ENCODE measurements at places on chromosomes 6 and 20. TPM values are rescaled to one million over a fixed set of nuclear protein-coding genes. Genes with fewer than 3 reads are reported as not detected.

DNA sequence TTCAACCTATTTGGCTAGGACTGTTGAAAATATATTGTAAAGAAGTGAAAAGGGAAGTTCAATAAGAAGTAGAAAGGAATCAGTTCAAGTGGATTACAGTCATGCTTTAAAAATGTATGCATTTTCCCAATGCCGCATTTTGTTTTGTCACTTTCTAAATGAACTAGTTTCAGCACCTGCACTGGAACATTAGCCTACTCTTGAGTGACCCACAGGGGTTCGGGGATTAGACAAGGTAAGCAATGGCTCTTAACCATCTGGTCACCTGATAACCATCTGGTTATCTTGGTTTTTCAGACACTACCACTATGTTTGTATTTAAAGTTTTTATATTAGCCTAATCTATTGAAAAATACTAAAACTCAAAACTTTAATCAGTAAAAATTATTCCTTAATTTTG is 97.6 kb downstream of the CD164 start:
- no peaks in the 10 kb centered on the region for H3K27me3 ChIP-seq
- H3K4me3 ChIP-seq = no peak overlapping the region
- peaks cover 17% of the 10 kb centered on the region for H3K4me1 ChIP-seq
- DNase-seq = peak; percentile 61
- no peaks in the 10 kb centered on the region for H3K36me3 ChIP-seq

GRCh38 chr6:42451333-42452170 is at the start of gene TRERF1:
TSS of gene TRERF1 (minus strand) at chr6:42451926. CDS start at chr6:42269590, 182,336 bp downstream.
- H3K4me3 ChIP-seq = peak within 1 kb of the TSS; percentile 44
- DNase-seq = peak; percentile 43
- no peaks in the 10 kb centered on the region for H3K36me3 ChIP-seq
- H3K4me1 ChIP-seq = peaks cover 9% of the 10 kb centered on the region

GRCh38 chr20:51894619-51895018 is 92.3 kb upstream of the SALL4 start:
- H3K4me1 ChIP-seq = no peaks in the 10 kb centered on the region
- H3K27ac ChIP-seq = no peak overlapping the region
- H3K36me3 ChIP-seq = no peaks in the 10 kb centered on the region
- peaks cover 4% of the 10 kb centered on the region for H3K27me3 ChIP-seq

DNA sequence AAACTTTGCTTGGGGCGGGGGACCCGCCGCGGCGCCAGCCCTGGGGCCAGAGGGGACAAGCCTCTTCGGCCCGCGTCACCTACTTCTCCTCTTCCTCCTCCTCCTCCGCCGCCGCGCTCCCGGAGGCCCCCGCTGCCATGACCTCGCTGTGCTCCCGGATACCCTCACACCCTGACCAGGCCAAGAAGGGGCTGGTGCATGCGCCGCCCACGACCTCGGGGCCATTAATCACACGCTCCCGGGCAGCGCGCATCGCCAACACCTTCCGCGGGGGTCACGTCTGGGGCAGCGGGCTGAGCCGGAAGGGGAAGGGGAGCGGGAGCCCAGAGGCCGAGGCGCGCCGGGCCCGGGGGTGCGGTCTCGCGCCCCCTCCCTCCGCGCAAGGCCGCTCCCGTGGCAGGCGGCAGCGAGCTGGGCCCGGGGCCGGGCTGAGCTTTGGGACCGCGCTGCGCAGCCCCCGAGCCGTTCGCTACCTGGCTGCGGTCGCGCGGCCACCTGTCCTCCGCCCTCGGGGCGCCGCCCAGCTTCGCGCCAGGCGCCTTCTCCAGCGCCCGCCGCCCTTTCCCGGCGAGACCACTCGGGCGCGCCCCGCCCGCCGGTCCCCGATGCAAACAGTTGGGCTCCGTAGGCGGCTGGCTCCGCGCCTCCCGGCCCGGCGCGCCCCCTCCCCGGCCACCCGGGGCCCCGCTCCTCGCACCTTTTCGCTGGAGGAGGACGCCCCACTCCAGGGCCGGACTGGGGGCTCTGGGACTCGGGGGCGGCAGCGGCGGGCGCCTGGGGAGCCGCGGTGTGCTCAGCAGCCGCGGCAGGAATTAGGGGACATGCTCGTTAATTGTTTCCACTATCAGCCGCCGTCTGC is 575 bp upstream of the CNR1 start:
- 0 out of 2 replicates have a peak overlapping the region, but pooled peaks have one; percentile 3 for H3K4me3 ChIP-seq
- H3K27ac ChIP-seq = no peak overlapping the region
- H3K27me3 ChIP-seq = peaks cover 8% of the 10 kb centered on the region
- no peaks in the 10 kb centered on the region for H3K36me3 ChIP-seq
- no peaks in the 10 kb centered on the region for H3K4me1 ChIP-seq

GRCh38 chr20:9160757-9161156 is 91.9 kb downstream of the PLCB4 start:
- no peaks in the 10 kb centered on the region for H3K4me1 ChIP-seq
- no peaks in the 10 kb centered on the region for H3K36me3 ChIP-seq
- no peak for DNase-seq
- no peak overlapping the region for H3K27ac ChIP-seq

GRCh38 chr6:15322781-15323536 is 77.1 kb downstream of the JARID2 start:
- no peaks in the 10 kb centered on the region for H3K36me3 ChIP-seq
- H3K4me3 ChIP-seq = no peak overlapping the region
- no peak for DNase-seq
- H3K27me3 ChIP-seq = no peaks in the 10 kb centered on the region

The ZSCAN23 gene
- total RNA-seq = 0.22 TPM

DNA sequence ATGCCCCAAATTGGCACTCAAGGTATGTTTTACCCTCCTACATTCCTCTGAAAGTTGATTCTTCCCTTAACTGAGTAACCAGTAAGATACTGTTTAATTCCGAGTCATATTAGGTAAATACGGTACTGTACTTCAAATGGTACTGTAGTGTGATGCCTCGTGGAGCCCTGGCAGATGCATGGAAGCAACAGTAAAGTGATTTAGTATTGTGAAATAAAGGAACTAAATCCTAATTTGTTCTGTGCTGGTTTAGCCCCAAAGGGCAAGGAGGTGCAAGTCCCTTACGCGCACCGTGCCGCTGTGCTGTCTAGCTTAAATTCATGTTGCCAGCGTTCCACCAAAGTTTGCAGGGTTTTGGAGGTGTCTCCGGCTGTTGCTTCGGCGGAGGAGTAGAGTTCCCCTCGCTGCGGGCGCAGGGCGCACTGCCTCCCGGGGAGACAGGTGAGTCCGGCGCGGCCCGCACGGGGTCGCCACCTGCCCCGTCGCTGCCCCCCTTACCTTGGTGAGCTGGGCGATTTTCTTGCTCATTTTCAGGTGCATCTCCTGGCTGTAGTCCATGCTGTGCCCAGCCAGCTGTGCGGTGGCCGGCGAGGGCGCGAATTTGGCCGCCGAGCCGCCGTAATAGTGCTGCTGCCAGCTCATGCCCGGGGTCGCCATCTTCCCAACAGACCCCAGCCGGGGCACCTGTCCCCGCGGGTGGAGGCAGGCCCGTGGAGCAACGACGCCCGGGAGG is 655 bp downstream of the FAM184A start:
- DNase-seq = peak; percentile 44
- peak overlapping the region; percentile 79 for H3K27ac ChIP-seq
- H3K4me3 ChIP-seq = peak overlapping the region; percentile 74
- H3K27me3 ChIP-seq = no peaks in the 10 kb centered on the region

DNA sequence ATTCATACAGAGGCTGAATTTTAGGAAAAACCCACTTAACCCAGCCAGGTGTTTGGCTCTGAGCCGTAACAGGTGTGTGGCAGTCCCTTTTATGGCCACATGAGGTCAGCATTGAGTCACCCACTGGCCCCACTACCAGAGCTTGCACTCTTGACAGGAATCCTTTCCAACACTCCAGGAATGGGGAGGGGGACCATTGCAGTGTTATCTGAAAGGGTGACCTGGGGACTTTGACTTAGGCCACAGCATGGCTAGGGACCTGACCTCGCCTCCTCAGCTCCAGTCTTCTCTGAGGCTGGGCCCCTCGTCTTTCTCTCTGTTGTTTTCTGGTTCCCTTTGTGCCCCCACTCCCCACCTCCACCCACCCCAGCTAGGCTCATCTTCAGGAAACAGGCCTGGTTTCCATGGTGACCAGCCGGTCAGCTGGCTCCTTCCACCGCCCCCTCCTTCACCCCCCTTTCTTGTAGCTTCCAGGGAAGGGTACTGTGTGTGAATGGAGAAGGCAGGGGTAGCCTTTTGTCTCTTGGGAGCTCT is 2.1 kb upstream of the TMEM151B start:
- no peaks in the 10 kb centered on the region for H3K36me3 ChIP-seq
- no peak overlapping the region for H3K27ac ChIP-seq
- peaks cover 15% of the 10 kb centered on the region for H3K4me1 ChIP-seq
- H3K27me3 ChIP-seq = peaks cover 33% of the 10 kb centered on the region

The BPIFA1 gene
- total RNA-seq = not detected

The DTD1 gene
- total RNA-seq = 27.1 TPM

The FNDC1 gene
- total RNA-seq = not detected

DNA sequence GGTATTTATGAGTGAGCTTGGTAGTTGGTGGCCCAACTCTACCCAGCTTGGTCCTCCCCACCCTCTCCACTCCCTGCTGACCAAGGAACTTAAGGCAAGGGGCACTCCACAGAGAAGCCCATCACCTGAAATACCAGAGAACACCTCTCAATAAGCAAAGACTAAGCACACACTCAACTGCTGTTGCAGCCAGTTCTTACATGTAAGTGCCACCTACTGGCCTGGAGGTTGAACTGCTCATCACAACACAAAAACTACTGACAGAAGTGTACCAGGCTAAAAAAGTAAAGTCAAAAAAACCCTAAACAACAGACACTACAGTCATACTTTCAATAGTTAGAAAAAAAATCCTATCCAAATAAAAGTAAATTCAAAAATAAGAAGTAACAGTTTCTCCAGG is 146.2 kb downstream of the FAM83B start:
- no peaks in the 10 kb centered on the region for H3K36me3 ChIP-seq
- no peak for DNase-seq
- H3K27ac ChIP-seq = no peak overlapping the region
- H3K27me3 ChIP-seq = no peaks in the 10 kb centered on the region

GRCh38 chr6:107716688-107717089 is 107.4 kb downstream of the SCML4 start:
- H3K36me3 ChIP-seq = no peaks in the 10 kb centered on the region
- H3K27me3 ChIP-seq = peaks cover 5% of the 10 kb centered on the region
- H3K27ac ChIP-seq = no peak overlapping the region
- DNase-seq = peak; percentile 57
- no peak overlapping the region for H3K4me3 ChIP-seq

- DNase-seq = no peak
- H3K27me3 ChIP-seq = no peaks in the 10 kb centered on the region
- H3K4me1 ChIP-seq = peaks cover 12% of the 10 kb centered on the region
- H3K27ac ChIP-seq = no peak overlapping the region
- H3K36me3 ChIP-seq = no peaks in the 10 kb centered on the region
Observed at GRCh38 chr6:134182528-134182927, 130.1 kb upstream of the SLC2A12 start.

The SLC12A5 gene
- 5.3 TPM for total RNA-seq

DNA sequence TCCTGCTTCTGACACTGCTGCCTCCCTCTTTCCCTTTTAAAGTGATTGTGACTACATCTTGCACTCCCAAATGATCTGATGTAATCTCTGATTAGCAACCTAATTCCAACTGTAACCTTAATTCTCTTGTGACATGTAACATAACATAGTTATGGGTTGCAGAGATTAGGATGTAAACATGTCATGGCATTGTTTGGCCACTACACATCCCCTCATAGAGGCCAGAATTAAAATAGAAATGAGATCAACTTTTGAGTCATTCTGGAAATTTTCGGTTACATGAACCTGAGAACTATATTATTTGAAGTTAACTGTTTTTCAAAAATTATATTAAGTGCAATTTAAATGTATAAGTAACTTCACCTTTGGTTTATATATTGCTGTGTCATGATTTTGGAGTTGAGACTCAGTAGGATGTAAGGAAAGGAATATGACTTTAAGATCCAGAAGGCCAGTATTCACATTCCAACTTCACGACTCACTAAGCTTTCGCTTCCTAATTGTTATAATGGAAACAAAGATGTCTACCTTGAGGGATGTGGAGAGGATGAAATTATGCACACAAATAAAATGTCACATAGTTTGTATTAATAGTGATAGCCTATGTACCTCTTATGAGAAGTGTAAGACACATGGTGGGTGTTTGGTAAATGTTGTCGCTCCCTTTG is 611.9 kb upstream of the MAP3K7 start:
- no peaks in the 10 kb centered on the region for H3K4me1 ChIP-seq
- no peak for DNase-seq
- no peak overlapping the region for H3K27ac ChIP-seq
- no peaks in the 10 kb centered on the region for H3K36me3 ChIP-seq
- no peak overlapping the region for H3K4me3 ChIP-seq

The PI3 gene
- total RNA-seq = not detected

The CD83 gene
- 3.2 TPM for total RNA-seq

The C20orf204 gene
- total RNA-seq = 0.67 TPM

- no peak overlapping the region for H3K27ac ChIP-seq
- no peaks in the 10 kb centered on the region for H3K27me3 ChIP-seq
- no peak for DNase-seq
- no peak overlapping the region for H3K4me3 ChIP-seq
- no peaks in the 10 kb centered on the region for H3K36me3 ChIP-seq
Observed at GRCh38 chr20:58024241-58024721, 204.2 kb downstream of the ANKRD60 start.

The HLA-DPA1 gene
- total RNA-seq = 1.2 TPM

DNA sequence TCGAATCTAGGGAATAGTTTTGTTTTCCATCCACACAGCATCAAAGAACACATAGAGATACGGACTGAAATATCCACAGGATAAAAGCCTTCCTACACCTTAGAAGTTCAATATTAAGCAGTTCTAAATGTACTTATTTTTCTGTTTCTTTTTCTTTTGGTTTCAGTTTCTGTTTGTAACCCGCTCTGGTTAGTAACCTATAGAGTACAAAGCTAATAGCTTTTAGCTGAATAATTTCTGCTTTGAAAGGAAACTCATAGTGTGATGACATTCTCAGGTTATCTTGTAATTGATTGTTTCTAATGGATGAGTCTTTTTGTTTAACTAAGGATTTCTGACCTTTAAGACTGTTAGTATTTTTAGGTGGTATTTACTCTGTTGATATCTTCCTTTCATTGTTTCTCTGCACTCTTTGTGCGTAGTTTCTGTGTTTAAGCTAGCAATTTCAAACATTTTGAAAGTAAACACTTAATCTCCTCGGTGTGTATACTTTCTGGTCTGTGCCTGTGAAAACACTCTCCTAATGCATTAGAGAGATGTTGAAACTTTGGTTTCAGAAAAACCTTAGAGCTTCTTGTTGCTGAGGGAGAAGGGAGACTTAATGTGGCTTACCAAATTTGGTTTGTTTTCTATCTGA is 385.5 kb downstream of the HDGFL1 start:
- H3K4me3 ChIP-seq = no peak overlapping the region
- no peak overlapping the region for H3K27ac ChIP-seq
- no peaks in the 10 kb centered on the region for H3K27me3 ChIP-seq
- H3K36me3 ChIP-seq = no peaks in the 10 kb centered on the region
- H3K4me1 ChIP-seq = no peaks in the 10 kb centered on the region
